ENCODE measurements at places on chromosomes 4 and X.
A peak's percentile ranks its signal among the peaks of the same experiment; 100 is the strongest.

GRCh38 chr4:15339737-15340136 is 88.1 kb upstream of the C1QTNF7 start:
- peak; percentile 63 for DNase-seq

DNA sequence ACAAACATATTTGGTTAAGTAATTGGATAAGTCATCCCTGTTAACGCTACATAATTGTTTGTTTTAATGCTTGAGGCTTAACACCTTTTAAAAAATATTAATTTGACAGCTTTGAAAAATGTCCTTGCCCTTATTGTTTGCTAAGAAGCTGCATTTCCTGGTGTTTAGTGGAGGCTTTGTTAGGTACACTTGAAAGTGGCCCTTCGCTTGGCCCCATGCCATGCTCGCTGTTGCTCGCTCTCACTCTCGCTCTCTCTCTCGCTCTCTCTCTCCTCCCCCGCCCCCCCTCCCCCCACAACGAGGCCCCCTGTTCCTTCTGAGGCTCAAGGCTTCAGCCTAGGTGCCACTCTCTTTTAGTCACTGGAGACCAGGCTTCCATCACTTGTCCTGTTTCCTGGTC is 139.6 kb downstream of the DCLK2 start:
- no peak for DNase-seq

GRCh38 chr4:155489271-155489670 is 112.5 kb upstream of the MAP9 start:
- no peak for DNase-seq

DNA sequence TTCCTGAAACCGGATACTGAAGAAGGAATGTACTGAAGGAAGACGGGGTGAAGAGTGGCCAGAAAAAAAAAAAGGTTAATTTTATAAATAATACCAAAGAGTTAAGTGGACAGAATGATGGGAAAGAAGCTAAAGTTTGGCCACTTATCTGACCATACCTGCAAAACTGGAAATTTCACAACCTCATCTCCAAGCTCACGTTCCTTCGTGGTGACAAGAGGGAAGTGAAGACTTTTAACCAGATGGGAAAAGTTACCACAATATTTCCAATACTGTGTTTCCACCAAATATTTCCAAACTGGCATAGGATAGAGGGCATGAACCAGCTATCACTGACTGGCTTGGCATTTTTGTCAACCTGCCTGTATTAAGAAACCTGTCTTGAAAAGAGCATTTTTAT is 56.4 kb downstream of the MAML3 start:
- DNase-seq = no peak

GRCh38 chr4:168633064-168633463 is 136.2 kb downstream of the PALLD start:
- no peak for DNase-seq

DNA sequence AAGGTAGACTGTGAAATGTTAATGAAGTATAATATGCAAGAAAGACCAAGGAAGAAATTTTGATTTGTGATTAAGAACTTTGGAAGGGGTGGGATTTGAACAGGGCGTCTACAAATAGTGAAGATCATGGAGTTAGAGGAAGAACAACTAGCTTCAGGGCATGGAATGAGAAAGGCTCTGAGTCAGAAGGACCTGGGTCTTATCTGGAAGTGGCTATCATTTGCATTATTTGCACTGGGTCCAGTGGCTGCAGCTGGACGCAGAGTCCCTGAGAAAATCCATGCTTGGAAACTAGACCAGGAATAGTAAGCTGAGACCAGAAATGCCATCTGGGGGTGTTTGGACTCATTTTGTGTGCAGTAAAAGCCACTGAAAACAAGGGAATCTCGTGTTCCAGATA is 4.3 kb upstream of the LIMCH1 start:
- no peak for DNase-seq

GRCh38 chrX:30618160-30618765 is 35.0 kb upstream of the GK start:
- no peak for DNase-seq

- peak; percentile 3 for DNase-seq
Observed at GRCh38 chr4:104524591-104524990, 29.9 kb upstream of the CXXC4 start.

DNA sequence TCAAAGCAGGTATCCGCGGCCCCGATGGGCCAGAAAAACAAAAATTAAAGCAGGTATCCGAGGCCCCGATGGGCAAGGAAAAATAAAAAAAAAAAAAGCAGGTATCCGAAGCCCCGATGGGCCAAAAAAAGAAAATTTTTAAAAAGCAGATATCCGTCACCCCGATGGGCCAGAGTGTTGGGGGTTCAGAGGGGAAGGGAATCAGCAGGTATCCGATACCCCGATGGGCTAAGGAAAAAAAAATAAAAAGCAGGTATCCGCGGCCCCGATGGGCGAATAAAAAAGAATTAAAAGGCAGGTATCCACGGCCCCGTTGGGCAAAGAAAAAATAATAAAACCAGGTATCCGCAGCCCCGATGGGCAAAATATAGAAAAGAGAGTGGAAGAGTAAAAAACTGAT is 289.0 kb downstream of the CHIC1 start:
- DNase-seq = no peak

- no peak for DNase-seq
Observed at GRCh38 chrX:118272242-118272641, 73.7 kb upstream of the WDR44 start.

- no peak for DNase-seq
Observed at GRCh38 chr4:11367371-11367770, 61.3 kb downstream of the HS3ST1 start.

- no peak for DNase-seq
Observed at GRCh38 chr4:86934771-86935565, at the start of gene AFF1. AFF1 (plus strand) TSS chr4:86935011; CDS start chr4:86948534, 13,523 bp downstream.

GRCh38 chrX:133627673-133628072 is 212.4 kb upstream of the GPC4 start:
- DNase-seq = no peak

- DNase-seq = no peak
Observed at GRCh38 chr4:139907001-139907809, 241.6 kb downstream of the MGST2 start.

DNA sequence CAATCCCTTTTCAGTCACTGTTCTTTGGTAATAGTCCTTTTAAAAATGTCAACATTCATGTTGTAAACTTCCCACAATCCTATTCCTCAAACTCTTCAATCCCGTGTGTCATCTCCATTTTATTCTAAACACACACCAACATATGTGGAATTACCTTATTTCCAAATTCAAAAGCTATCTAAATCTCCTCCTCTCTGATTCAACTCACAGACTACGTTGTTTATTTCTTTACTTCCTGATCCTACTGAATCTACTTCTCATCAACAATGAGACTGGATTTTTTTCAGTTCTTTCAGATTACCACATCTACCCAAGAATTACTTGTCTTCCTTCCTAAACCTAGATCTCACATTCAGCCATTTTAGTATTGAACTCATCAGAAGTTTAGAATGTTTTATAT is 188.2 kb downstream of the GABRB1 start:
- peak; percentile 24 for DNase-seq

DNA sequence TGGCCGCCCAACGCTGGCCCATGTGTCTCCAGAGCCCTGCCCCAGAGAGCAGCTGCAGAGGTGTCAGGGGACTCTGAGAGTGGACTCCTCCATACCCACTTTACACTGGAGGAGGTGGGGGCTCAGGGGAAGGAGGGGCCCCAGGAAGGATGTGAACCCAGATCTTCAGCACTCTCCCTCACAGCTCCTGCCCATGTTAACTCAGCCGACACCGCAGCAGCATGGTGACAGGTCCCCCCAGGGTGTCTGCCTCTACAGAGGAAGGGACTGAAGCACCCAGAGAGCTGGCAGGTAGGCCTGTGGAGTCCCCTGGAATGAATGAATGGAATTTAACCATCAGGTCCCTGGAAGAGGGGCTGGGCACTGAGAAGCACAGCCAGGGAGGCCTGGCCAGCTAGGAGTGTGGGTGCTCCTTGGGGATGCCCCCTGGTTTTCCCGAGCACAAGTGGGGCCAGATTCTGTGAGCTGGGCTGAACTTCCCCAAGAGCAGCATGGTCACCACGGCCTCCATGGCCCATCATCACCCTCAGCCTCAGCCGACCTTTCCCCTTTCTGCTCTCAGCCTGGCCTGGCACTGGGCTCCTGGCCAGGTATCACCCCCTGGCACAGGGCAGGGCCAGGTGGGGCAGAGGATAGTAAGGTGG is 21.9 kb downstream of the SH3BP2 start:
- no peak for DNase-seq

DNA sequence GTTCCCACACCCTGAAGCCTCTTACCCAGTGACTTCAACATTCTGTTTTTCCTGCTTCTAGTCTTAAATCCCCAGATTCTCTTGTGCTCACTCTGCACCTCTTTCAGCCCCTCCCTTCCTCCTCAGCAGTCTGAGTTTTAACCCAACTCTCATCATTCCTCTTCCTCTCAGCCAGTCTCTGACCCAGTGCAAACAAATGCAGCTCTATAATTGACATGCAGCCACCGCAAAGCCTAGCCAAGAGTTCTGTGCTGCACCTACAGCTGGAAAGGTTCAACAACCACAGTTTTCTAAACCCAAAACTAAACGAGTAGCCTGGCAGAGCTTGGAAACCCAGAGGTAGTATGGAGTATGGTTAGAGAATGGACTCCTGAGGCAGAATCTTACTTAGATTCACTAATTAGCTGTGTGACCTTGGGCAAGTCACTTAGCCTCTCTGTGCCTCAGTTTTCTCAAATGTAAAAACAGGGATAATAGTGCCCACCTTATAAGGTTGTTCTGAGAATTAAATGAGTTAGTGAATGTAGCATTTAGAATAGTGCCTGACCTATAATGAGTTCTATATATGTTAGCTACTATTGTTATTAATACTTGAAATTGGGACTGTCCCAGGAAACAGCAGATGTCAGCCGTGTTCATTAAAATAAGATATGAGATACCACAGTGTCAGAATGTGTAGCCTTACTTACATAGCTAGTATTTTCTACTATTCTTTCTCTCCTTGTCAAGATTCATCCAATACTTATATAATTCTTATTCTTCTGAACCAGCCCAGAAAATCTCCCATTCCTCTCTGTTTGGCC is 3.5 kb downstream of the TMEM154 start:
- DNase-seq = no peak

DNA sequence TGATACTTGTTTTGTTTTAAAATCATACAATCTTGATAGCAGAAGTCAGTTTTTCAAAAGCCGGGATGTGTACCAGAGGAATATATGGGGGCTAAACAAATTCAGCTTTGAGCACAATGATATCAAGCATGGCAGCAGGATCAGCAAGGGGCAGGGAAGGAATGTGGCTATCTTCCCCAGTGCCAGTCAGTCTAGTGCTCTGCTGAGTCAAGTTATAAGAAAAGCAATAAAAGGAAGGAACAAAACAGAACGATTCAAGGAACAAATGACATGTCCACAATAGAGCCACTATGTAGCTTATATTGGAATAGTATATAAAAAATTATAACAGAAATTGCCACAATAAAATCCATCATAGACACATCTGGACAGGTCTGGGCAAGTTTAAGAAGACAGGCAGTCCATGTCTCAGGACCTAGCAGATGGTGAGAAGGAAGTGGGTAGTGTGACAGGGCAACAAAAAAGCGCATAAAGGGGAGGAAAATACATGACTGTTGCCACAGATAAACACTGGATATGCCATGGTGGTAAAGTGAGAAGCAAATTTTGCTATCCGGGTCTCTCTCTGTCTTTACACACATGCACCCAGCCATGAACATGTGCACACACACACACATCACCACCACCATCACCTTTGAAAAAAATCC is 518.2 kb upstream of the HTR2C start:
- no peak for DNase-seq

- DNase-seq = no peak
Observed at GRCh38 chr4:176444741-176445140, 125.0 kb downstream of the SPCS3 start.

DNA sequence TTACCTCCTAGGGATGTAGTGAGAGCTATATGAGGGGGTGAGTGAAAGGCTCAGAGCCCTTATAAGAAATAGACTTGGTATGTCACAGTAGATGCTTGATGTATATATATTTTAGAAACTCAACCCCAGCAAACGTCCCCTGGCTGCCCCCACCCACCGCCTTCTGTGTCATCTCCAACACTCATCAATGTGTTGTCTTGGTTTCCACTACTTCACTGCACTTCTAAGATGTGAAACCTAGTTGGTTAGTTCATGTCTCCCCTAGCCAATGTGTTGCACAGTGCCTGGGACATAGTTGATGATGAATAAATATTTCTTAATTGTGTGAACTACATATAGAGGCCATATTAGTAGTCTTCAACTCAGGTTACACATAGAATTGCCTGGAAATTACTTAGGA is 4.4 kb downstream of the FGFBP2 start:
- no peak for DNase-seq

DNA sequence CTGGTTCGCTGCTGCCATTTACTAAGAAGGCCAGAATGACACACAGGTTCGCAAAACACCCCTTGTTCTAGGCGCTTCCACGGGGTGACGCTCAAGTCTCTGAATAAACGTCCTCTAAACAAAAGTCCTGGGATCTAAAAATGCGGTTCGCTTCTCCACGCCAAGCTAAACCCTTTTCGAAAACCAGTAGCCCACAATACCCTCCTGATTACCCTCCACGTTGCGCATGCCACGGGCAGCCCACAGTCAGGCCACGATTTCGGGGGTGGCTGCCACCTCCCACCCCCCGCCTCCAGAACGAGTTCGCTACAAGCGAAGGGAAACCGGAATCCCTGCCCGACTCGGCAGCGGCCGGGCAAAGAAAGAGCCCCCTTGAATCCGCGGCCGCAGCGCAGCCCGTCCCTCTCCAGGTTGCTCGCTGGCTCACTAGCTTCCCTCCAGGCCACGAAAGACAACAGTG is 423 bp downstream of the RPL39 start:
- no peak for DNase-seq

DNA sequence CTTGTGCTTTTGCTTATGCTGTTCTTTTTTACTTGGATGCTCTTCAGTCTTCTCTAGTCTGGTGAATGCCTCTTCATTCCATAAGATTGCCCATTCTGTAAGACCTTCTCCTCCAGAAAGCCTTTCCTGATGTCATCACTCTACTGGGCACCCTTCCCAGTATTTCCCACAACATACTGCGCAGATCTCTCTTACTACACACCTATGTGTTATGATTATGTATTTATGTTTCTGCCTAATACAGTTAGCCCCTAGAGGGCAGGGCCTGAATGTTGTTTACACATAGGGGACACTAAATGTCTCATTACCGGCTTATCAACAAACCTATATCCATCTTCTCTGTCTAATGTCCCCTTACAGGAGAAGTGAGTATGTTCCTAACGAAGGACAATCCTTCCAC is 21.1 kb downstream of the AIFM1 start:
- no peak for DNase-seq

DNA sequence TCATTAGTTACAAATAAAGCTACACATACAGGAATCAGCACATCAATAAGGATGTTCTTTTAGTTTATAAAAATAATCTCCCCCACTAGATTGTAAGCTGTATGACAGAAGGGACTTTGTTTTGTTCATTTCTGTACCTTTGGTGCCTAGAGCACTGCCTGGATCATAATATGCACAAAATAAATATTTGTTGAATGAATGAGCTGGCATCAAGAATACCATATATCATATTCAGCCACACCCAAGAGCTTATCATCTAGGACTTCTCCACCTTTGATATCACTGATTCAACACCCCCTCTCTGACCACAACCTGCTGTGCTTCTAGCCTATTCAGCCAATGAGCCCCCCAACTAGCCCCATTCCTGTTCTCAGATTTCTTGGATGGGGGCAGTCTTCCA is 10.6 kb downstream of the SYTL4 start:
- DNase-seq = no peak

Measured in AG04450 (cell line).